ENCODE measurements at places on chromosomes 3 and 15.

DNA sequence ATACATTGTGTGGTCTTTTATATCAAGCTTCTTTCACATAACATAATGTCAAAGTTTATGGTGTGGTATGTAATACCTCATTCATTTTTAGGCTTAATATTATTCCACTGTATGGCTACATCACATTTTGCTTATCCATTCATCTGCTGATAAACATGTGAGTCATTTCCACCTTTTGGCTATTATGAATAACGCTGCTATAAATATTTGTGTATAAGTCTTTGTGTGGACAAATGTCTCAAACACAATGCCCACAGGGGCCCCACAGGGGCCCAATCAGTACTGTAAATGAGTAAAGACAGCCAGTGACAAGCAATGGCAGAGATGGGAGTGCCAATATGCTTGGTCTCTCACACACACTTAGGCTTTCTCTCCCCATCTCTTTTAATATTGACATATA is 54.2 kb downstream of the PIK3R4 start:
- DNase-seq = no peak

DNA sequence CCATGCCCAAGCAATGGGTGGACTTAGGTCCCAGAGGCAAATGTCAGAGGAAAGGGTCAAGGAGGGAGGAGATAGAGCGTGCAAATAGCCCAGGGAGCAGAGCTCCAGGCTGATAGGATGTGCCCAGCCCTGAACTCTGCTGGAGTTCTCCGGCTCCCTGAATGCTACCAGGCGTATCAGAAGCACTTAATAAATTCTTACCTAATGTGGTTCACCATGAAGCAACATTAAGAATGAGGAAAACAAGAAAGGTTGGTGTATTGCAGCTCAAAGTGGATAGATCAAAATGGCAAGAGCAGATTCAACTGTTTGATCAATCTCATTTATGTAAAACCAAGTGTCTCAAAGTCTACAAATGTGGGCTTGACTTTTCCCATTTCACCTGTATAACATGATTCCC is 38.3 kb downstream of the PXYLP1 start:
- DNase-seq = no peak

DNA sequence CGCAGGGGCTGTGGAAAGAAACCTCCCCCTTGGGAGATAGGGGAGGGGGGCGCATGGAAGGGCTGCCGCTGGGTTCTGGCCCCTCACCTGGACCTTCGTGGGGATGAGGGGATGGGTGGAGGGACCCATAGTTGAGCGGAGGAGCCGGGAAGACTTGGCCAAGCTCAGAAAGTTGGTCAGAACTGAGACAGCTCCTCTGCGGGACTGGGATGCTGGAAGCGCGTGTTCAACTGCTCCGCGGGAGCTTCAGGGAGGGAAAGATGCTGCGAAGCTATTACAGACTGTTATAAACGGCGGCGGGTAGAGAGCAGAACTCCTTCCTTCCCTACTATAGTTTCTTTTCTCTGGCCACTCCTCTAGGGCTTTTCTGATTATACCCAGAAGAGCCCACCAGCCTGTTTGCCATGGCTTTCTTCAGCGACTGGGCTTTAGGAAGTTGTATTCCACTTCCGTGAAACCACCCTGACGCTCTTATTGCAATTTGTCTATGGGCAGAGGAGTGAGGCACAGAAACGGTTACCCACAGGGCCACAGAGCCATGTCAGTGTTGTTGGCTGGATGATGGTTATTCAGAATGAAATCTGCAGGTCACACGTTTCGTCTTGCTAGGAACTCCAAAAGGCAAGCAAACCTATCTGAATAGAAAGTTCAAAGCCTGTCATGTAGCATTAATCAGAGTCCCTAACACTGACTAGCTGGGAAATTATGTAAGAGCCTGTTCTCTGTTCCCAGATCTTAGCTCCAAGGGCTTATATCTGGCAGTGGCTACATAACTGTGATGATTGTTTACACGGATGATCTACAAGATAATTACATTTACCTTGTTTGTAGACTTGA is 1.1 kb downstream of the SYNPR start:
- peak; percentile 42 for DNase-seq

GRCh38 chr3:27789420-27789819 is 67.3 kb upstream of the EOMES start:
- DNase-seq = no peak

- no peak for DNase-seq
Measured at GRCh38 chr15:82292271-82292670, 29.7 kb downstream of the SAXO2 start.

DNA sequence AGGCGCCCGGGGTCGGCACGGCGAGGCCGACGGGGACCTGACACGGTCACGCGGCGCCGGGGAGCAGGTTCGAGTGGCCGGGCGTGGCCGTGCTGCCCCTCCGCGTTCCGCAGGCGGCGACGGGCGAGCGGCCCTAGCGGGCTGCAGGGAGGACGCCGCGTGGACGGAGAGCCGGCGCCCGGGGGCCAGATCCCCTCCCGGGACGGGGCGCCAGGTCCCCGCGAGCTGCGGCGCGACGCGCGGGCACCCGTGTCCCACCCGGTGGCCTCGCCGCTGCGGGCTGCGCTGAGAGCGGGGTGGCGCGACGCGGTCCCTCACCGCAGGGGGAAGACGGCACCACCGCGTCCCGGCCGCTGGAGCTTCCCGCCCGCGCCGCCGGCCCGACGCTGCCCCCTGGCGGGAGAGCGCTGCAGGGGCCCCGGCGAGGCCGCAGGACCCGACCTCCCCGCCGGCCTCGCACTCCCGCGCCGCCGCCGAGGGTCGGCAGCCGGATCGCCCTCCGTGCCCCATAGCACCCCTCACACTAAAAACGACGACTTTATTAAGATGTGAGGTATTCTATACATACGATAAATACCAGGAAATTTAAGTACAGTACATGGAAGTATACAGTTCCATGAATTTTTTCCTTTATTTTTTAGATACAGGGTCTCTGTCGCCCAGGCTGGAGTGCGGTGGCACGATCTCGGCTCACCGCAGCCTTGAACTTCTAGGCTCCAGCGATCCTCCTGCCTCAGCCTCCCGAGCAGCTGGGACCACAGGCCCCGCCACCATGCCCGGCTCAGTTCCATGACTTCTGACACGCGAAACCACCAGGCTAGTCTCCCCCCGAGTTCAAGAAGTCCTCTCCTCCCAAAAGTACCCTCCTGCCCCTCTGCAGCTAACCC is 1.3 kb upstream of the PIGZ start:
- peak; percentile 69 for DNase-seq

DNA sequence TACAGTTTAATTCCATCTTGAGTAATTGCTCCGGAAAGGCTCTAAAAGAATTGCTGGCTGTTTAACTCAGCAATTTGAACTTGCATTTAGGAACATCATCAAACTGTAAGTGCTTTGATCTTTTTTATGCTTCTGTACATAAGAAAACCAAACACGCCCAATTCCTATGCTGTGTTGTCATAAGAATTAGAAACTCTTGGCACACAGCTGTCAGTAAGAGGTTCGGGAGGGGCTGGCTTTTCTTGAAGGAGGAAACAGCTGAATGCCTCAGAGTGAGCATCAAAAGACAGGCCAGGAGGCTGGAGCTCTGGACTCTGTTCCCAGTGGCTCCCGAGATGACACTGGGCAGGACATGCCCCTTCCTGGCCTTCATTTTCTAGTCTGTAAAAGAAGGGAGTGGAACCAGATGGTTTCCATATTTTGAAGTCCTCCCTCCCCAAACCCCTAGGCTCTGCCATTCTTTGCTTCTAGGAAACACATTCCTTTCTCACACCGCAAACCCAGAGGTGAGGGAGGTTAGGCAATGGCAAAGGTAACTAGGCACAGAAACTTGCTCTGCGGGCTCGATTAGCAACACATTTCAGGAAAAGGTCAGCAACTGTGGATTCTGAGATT is 73.7 kb upstream of the DLG1 start:
- no peak for DNase-seq

GRCh38 chr15:48515500-48515899 is 130.0 kb downstream of the FBN1 start:
- DNase-seq = peak; percentile 15

- DNase-seq = no peak
Measured at GRCh38 chr3:157888040-157888439, 218.2 kb downstream of the SHOX2 start.

- no peak for DNase-seq
Measured at GRCh38 chr3:33111581-33111980, 2.2 kb upstream of the CRTAP start.

DNA sequence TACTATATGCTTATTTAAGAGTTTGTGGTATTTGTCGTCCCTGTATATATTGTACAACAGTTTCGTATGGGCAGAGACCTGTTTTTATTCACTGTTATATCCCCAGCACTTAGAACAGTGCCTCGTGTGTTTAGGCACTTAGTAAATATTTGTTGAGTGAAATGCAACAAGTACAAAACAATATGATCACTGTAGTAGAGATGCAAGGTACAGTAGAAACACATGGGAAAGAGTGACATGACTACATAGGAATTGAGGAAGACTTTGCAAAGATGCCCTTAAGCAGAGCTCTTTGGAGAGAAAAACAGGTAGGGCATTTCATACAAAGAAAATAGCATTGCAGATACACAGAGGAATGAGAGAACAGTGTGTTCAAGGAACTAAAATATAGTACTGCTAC is 18.3 kb downstream of the RASA2 start:
- DNase-seq = no peak

DNA sequence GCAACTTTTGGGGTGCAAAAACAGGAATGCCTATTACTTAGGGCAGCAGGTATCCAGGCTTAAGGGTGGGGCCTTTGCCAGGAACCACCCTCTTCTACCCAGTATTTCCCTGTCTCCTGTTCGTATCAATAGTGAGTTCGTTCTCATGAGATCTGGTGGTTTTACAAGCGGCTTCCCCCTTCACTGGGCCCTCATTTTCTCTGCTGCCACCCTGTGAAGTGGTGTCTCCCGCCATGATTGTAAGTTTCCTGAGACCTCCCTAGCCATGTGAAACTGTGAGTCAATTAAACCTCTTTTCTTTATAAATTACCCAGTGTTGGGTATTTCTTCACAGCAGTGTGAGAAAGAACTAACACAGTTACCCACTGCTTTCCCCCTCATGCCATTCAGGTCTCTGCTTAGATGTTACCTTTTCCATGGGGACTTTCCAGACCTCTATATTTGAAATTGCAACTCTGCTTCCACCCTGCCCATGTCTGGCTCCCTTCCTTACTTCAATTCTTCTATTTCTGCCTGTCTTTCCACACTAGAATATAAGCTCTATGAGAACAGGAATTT is 23.9 kb upstream of the TRA2B start:
- no peak for DNase-seq

DNA sequence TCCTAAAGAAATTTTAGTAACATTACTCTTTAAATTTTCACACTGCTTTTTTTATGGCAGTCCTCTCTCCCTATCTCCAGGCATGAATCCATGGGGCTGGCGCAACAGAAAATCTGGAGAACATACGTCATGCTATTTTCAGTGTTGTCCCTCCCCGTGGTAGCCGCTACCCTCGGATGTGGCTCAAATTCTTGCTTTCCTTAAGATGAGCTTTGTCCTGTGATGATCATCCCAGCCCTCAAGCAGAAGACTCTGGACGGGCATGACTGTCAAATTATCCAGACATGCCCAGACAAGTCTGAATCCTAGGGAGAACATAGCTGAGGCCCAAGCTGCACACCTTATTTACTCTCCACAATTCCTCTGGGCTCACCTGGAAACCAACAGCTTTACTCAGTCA is 49.1 kb downstream of the FMN1 start:
- DNase-seq = no peak

DNA sequence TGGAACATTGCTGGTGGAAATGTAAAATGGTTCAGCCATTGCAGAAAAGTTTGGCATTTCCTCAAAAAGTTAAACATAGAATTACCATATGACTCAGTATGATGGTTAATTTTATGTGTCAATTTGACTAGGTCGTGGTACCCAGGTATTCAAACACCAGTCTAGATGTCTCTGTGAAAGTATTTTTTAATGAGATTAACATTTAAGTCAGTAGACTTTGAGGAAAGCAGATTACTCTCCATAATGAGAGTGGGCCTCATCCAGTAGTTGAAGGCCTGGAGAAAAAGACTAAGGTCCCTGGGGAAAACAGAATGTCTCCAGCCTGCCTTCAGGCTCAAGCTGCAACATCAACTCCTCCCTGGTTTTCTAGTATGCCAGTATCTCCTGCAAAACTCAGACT is 42.3 kb upstream of the TMEM87A start:
- no peak for DNase-seq

- no peak for DNase-seq
Measured at GRCh38 chr15:90686435-90687218, 30.5 kb upstream of the BLM start.

- DNase-seq = no peak
Measured at GRCh38 chr3:123781571-123782275, 102.4 kb downstream of the MYLK start.

- no peak for DNase-seq
Measured at GRCh38 chr3:162770551-162770950, 1273.9 kb downstream of the OTOL1 start.

DNA sequence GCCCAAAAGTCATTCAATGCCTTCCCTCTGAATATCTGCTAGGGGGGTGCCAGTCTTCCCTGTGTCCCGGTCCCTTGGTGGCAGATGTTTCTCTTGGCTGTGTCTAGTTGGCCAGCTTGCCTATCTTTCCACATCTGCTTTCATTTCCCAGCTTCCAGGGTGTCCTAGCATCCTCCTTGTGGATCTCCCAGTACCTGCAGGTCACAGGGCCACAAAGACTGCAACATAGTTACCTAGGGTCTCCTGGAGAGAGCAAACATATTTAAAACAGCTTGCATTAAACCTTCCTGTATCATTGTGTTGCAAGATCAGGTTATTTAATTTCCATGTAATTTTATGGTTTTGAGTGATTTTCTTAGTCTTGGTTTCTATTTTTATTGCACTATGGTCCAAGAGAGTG is 400.1 kb downstream of the GRM7 start:
- no peak for DNase-seq

GRCh38 chr3:58874248-58874741 is 175.5 kb downstream of the CFAP20DC start:
- no peak for DNase-seq
